Cerebellar nuclear complex (tissue), 1 donor: ENCODE measurements at places on chromosomes 2 and 18.

- no peak for DNase-seq
These were observed 293.9 kb downstream of the SATB2 start for GRCh38 chr2:199163613-199164458.

- no peak for DNase-seq
These were observed 323.4 kb downstream of the CDH19 start for GRCh38 chr18:66280470-66280869.

- no peak for DNase-seq
These were observed 66.5 kb downstream of the CLHC1 start for GRCh38 chr2:55165626-55166025.

DNA sequence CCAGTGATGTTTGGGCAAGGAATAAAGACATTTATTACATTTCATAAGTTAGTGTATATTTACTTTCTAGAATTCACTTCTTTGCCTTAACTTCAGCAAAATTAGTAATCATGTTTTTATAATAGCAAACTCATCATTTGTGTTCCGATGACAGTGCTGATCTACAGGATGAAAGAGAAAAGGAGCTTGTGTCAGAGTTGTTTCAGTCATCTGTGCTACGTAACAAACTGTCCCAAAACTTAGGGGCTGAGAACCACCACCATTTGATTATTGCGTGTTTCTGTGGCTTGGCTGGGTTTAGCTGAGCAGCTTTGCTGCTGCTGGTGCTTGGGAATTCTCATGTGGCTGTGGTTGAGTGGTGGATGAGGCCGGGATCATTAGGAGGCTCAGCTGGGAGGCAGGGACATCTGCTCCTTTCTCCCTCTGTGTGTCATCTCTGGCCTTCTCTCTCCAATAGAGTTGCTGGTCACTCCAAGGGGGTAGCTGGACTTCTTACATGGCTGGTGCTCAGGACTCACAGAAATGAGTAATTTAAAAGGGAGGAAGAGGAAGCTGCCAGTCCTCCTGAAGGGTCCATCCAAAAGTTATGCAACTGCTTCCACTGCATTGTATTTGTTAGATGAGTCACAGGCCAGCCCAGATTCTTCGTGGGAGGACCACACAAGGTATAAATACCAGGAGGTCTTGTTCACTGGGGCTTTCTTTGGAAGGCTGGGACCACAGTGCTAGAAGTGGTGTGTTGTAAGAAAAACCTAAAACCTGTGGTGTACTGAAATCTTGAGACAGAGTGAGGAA, 43.4 kb upstream of the HAAO start:
- DNase-seq, result no peak

GRCh38 chr2:231933916-231934401, 7.8 kb upstream of the NPPC start:
- DNase-seq, result no peak

DNA sequence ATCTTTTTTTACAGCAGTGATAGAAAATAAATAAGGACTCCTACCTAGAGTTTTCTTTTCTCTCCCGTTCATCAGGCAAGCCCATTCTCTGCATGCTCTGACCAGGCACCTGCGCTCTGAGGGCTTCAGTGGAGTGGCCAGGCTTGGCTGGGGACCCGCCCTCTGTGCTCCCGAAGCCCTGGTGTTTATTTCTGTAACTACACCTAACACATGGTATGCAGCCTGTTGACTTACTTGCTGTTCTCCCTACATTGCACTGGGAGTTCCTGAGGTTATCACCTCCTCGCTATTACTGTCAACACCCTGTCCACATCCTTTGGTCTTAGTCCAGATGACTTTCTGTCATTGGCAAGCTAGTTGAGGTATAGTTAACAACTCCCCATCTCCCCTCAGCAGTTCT, 317.7 kb downstream of the LPIN1 start:
- DNase-seq, result no peak

GRCh38 chr18:31229829-31230228, 67.2 kb upstream of the DSC1 start:
- DNase-seq, result no peak

GRCh38 chr18:69697689-69698088, 250.0 kb downstream of the CD226 start:
- no peak for DNase-seq

GRCh38 chr2:161824226-161824625, 200.0 kb downstream of the SLC4A10 start:
- no peak for DNase-seq

- no peak for DNase-seq
These were observed 84.8 kb downstream of the STPG4 start for GRCh38 chr2:47070155-47070919.

DNA sequence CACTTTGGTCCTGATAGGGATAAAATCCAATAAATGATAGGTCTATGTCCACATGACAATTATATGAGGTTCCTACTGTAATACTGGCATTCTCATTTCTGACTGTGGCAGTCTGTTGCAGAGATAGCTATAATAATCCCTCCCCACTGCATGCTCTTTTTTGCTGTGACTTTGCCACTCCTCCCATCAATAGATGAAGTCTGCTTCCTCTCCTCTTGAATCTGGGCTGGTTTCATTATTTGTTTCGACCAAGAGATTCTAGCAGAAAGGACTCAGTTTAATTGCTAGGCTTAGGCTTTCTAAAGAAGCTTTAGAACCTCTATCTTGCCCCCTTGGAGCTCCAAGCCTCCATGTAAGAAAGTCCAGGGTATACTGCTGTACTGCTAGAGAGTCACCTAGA, 23.3 kb upstream of the CREB1 start:
- DNase-seq, result no peak

DNA sequence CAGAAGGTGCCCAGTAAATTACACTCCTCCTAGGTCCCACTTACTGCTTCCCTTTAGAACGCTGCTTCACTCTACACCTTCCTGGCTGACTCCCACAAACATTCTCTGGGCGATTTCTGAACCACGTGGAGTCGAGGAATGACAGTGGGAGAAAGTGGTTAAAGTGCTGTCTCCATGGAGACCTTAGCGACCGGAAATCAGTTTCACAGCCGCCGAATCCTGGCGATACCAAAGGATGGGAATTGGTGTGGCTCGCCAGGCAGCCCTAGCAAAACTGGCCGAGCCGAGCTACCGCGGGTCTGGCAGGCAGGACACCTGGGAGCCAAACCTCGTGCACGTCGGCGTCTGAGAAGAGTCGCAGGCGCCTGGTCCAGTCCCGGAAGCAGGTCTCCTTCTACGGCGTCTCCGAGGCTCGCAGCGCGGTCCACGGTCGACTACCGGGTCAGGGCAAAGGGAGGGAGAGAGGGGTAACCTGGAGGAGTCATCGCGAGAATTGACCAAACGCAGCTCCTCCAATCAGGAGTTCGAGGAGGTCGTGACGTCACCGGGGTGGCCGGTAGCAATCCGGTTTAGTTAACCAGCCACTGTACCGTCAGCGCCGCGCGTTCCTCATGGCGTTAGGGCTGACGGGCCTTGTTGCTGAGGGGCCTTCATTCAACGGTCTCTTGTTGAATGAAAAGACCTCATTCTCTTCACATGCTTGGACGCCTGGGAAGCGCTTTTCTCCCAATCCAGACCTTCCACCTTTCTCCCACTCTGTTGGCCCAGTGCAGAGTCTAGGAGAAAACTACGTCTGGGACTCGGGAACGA, at the start of gene THADA:
TSS of gene THADA (minus strand) at position 436 of the 810 bp plus-strand sequence. CDS start 3,646 bp downstream, outside the sequence.
- DNase-seq, result peak; percentile 91

GRCh38 chr18:8337211-8337610, 272.0 kb upstream of the RAB12 start:
- DNase-seq, result no peak

- DNase-seq, result no peak
These were observed 4.0 kb downstream of the SPR start for GRCh38 chr2:72891091-72891818.

DNA sequence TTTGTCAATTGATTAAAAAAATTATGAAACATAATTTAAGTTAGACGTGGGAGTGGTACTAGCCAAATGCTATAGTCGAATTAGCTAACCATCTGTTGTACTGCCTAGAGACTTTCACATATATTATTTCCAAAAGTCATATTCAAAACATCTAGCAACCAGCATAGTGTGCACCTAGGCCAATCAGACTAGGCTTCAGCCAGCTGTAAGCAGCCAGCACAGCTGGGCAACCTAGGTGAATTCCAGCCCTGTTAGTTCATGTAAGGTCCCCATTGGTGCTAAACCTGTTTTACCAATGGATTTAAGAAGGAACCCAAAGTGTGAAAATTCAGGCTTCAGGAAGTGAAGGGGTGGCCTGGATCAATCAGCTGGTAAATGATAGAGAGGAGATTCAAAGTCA, 144.3 kb downstream of the BCL2 start:
- no peak for DNase-seq

DNA sequence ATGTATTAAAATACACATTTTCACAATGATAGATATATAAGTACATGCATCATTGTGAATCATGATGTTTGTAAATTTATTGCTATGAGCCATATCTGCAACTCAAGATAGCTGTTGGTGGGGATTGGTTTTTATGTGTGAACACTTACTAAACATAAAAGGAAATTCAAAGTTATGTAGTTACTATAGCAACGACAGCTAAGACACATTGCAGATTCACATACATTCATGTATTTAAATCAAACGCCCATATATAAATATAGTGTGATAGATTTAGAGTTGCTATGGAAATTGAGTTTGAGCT, 65.6 kb downstream of the MAPRE2 start:
- no peak for DNase-seq

DNA sequence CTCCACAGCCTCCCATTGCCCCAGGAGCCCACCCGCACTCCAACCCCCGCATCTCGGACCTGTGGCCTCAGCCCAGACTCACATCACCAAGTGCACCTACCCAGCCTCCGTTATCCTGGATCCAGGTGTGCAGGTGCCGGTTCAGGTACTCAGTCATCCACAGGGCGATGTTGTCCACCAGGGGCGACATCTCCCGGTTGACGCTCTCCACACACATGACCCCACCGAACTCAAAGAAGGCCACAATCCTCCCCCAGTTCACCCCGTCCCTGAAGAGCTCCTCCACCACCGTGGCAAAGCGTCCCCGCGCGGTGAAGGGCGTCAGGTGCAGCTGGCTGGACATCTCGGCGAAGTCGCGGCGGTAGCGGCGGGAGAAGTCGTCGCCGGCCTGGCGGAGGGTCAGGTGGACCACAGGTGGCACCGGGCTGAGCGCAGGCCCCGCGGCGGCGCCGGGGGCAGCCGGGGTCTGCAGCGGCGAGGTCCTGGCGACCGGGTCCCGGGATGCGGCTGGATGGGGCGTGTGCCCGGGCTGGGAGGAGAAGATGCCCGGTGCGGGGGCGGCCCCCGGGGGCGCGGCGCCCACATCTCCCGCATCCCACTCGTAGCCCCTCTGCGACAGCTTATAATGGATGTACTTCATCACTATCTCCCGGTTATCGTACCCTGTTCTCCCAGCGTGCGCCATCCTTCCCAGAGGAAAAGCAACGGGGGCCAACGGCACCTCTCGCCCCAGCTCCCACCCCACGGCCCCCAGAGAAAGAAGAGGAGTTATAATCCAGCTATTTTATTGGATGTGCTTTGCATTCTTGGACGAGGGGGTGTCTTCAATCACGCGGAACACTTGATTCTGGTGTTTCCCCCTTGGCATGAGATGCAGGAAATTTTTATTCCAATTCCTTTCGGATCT, 1.3 kb downstream of the BCL2 start:
- DNase-seq, result no peak

DNA sequence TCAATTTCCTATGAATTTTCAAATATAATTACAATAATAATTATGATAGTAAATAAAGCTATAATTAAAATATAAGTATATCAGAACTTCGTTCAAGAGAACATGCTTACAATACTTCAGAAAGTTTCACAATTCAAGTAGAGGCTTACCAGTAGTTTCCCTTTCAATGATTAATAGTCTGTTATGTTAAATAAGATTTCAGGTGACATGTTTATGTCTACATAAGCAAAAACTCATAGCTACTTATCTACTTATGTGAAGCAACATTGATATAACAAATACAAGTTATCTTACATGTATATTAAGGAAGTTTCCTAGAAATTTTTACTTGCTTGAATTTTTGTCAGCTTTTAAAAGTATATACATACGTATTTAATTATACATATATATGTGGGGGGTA, 4.5 kb upstream of the COL3A1 start:
- DNase-seq, result no peak

- no peak for DNase-seq
These were observed 1083.8 kb upstream of the NRXN1 start for GRCh38 chr2:52115750-52116149.

DNA sequence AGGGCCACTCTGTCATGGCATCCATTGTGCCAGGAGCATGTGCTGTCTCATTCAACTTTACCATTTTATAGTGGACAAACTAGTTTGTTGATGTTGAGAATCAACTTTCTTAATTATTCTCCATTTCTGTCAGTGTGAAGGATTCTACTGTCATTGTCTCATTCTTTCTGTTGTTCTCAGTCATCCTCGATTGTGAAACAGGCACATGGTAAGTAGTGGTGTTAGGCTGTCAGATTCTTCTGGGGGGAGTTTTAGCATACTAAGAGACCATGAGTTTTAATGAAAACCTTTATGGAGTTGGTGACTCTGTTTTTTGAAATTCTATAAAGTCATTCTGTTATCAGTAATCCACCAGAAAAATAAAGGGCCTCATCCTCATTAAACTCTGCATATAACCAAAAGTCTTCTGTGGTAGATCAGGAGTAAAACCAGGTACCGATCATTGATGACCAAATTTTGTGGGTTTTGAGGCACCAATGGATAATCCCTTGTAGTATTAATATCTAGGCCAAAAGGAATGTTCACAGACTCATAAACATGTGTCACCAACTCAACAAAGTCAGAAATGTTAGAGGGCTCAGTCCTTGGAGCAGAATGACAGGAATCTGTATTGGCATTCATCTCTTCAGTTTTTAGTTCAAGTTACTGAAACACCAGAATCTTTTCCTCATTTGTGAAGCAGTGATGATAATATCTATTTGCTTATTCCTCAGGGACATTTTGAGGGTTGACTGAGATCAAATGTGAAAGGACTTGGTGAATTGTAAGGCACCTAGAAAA, 73.2 kb downstream of the CERS6 start:
- no peak for DNase-seq

DNA sequence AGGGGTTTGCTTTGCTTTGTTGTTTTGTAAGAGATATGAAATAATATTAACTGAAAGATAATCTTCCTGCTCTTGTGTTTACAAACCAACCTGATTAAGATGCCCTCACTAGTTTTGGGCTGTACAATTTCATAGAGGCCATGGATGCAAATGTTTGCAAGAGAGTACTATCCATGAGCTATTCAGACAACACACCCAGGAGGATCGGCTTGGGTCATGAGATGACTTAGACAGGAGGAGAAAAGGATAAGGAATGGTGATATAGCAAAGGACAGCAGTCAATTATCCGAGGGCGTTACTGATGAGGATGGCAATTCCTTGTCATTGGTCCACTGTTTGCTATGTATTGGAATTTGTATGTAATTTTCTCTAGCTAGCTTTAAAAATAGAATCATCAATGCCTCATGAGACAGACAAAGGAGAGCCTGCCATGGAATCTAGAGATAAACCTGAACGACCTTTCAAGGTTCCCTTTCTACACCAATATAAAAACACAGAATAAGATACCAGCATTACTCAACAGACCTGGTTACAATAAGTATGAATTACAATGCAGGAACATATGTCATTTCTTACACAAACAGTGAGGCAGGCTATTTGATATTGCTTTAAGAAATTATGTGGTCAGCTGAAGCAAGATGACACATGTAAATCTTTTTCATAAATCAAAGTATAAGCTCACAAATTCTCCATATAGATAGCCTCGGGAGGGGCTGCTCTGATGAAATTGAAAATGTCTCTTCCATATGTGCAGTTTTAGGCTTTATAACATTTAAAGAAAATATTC, 54.4 kb upstream of the SOS1 start:
- no peak for DNase-seq

- DNase-seq, result no peak
These were observed 16.2 kb downstream of the CENPO start for GRCh38 chr2:24809316-24810007.
